ENCODE measurements at places on chromosomes 4 and X. TPM values are rescaled to one million over a fixed set of nuclear protein-coding genes. Genes with fewer than 3 reads are reported as not detected.

DNA sequence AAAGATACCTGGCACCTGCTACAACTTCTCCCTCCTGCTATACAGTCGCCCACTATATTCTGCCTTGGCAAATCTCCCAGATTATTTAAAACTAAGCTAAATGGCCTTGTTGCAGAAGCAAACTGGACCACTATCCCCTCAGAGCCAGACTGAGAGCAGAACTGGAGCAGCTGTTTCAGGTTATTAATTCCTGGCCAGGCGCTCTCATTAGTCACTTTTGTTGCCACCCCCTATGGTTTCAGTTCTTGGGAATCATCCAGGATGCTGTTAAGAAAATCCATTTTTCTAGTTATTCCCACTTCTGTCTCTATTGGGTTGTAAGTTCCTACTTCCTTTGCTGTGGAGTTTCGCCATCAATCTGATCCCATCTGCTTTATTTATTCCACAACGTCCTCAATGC, 30.1 kb downstream of the ADGRA3 start:
- H3K4me3 ChIP-seq: no peak overlapping the region
- no peaks in the 10 kb centered on the region for H3K36me3 ChIP-seq
- no peak for DNase-seq
- H3K4me1 ChIP-seq: no peaks in the 10 kb centered on the region

DNA sequence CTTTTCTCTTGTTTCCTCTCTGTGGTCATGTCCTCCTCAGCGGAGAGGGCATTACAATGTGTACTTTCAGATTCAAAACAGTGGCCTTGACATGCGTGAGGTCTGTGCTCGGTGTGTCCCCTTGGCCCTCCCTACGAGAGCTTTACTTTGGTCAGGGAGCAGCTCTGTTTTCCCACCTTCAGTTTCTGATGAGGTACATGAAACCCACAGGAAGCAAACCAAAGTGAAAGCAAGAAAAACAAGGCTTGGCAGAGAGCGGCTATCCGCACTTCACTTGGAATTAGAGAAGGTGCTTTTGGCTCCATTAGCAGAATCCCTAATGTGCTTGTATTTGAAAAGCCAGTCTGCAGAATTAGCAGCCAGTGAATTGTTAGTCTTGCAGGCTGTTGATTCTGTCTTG, 19.5 kb upstream of the BOD1L1 start:
- DNase-seq: no peak
- H3K27me3 ChIP-seq: no peaks in the 10 kb centered on the region
- no peaks in the 10 kb centered on the region for H3K4me1 ChIP-seq

GRCh38 chr4:168129046-168129772, 36.9 kb downstream of the ANXA10 start:
- no peak overlapping the region for H3K27ac ChIP-seq
- no peak for DNase-seq
- H3K4me3 ChIP-seq: no peak overlapping the region
- H3K27me3 ChIP-seq: no peaks in the 10 kb centered on the region

Gene TMPRSS11B
- total RNA-seq: not detected

- no peak overlapping the region for H3K27ac ChIP-seq
- H3K27me3 ChIP-seq: no peaks in the 10 kb centered on the region
- no peak overlapping the region for H3K4me3 ChIP-seq
- no peak for DNase-seq
- H3K36me3 ChIP-seq: no peaks in the 10 kb centered on the region
Observed at GRCh38 chrX:41475191-41475590, 28.0 kb downstream of the NYX start.

DNA sequence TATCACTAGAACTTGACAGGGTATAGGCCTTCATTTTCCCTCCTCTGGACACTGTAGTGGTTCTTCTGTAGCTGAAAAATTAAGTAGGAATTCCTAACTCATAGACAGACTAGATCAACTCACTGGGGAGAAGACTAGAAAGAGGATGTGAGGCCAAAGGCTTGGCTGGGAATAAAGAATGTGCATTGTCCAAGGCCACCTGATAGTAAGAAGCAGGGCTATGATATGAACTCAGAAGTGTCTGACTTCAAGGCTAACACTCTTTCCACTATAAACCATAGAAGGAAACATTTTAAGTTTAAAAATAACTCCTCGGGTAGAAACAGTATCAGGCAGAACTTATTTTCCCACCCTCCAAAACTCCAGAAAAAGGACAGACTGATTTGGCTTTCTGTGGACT, 346.6 kb downstream of the OPHN1 start:
- DNase-seq: no peak
- no peak overlapping the region for H3K27ac ChIP-seq
- H3K36me3 ChIP-seq: no peaks in the 10 kb centered on the region
- no peaks in the 10 kb centered on the region for H3K4me1 ChIP-seq
- H3K27me3 ChIP-seq: no peaks in the 10 kb centered on the region

- H3K4me3 ChIP-seq: no peak overlapping the region
- peak overlapping the region; percentile 37 for H3K27ac ChIP-seq
- H3K36me3 ChIP-seq: no peaks in the 10 kb centered on the region
- no peaks in the 10 kb centered on the region for H3K4me1 ChIP-seq
- no peaks in the 10 kb centered on the region for H3K27me3 ChIP-seq
Observed at GRCh38 chrX:134368126-134368525, 91.8 kb upstream of the HPRT1 start.

DNA sequence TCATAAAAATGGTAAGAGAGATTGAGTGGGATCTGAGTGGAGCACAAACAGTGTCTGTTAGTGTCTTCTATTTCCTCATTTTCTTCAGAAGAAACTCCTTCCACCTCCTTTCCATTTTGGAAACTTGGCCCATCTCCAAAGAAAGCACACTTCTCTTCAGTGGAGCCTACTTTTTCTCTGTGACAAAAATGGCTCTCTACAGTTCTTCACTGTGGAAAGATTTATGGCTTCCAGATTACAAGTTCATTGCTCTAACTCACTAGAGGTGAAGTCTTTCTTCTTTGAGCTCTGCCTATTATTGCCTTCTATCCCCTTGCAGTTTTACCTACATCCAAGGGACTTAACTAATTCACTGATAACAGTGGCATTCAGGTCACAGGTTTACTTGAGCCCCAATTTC, 325.8 kb downstream of the ANTXR2 start:
- H3K36me3 ChIP-seq: no peaks in the 10 kb centered on the region
- H3K27me3 ChIP-seq: no peaks in the 10 kb centered on the region
- no peak for DNase-seq
- H3K4me1 ChIP-seq: no peaks in the 10 kb centered on the region

Gene DCAF12L2
- total RNA-seq: not detected

Gene PSMD10
- total RNA-seq: 28.7 TPM

DNA sequence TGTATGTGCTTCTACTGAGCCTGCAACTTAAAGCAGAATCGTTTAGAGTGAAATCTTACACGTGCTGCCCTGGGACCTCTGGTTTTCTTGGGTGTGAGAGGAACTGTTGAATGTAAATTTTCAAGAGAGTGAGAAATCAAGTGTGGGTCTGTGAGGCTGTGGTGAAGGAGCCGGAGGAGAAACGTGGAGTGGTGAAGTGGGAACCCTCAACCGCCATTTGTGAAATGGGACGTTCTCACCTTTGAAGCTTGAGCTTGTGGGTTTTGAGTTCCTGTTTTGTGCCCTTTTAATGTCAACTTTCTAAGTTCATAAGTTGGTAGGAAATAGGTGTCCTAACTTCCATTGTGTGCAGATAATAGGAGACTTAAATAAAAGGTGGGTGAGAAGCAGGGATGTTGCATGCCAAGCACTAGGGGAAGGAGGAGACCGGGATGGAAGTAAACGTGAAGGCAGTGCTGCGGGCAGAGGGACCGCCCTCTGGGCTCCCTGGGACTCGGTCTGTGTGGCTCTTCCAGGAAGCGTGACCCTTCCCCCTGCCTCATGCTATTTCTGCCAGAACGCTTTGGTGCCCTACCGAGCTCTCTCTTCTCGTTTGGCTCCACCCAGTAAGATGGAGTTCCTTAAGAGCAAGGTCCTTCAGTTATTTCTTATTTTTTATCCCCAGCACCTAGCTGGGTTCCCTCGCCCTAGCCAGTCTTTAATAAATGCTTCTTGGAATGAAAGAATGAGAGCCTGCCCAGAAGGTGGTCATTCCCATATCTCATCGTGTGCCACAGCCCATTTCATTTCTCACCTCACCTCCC, 56.0 kb downstream of the TMEM131L start:
- H3K4me1 ChIP-seq: peaks cover 99% of the 10 kb centered on the region
- DNase-seq: no peak
- no peak overlapping the region for H3K4me3 ChIP-seq
- no peaks in the 10 kb centered on the region for H3K27me3 ChIP-seq
- peak overlapping the region; percentile 48 for H3K27ac ChIP-seq

Gene CDKL5
- 10.3 TPM for total RNA-seq

Gene GPR82
- 0.93 TPM for total RNA-seq

DNA sequence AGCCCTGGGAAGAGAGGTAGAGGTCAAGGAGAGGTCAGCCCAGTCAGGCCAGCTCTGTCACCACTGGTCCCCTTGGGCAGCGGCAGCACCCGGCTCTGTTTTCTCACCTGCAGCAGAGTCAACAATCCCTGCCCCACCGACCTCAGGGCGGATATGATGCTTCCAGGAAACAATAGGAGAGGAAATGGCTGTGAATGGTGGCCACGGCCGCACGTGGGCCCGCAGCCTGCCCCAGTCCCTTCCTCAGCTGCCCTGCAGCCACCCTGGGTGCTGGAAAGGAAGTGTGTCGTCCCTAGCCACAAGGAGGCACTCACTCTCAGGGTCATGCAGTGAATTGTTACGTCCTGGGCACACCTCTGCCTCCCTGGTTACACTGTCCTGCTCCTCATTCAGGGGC, 92.5 kb upstream of the ENPP6 start:
- H3K27ac ChIP-seq: peak overlapping the region; percentile 65
- H3K36me3 ChIP-seq: no peaks in the 10 kb centered on the region
- no peaks in the 10 kb centered on the region for H3K27me3 ChIP-seq
- no peak overlapping the region for H3K4me3 ChIP-seq
- DNase-seq: peak; percentile 87
- H3K4me1 ChIP-seq: peaks cover 33% of the 10 kb centered on the region

DNA sequence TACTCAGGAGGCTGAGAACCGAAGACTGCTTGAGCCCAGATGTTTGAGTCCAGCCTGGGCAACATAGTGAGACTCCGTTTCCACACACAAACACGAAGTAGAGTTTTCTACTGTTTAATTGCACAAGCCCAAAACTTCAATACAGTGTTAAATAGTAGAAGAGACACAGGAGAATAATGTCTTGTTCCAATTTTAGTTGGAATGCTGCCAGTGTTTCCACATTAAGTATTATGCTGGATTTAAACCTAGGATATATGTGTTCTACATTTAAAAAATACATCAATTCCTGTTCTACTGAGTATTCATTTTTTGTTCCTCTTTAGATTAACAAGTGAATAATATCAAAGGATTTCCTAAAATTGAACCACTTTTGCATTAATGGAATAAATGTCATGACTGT, 91.3 kb downstream of the LCORL start:
- no peak for DNase-seq
- H3K27ac ChIP-seq: no peak overlapping the region
- no peak overlapping the region for H3K4me3 ChIP-seq
- H3K27me3 ChIP-seq: no peaks in the 10 kb centered on the region
- H3K36me3 ChIP-seq: no peaks in the 10 kb centered on the region

DNA sequence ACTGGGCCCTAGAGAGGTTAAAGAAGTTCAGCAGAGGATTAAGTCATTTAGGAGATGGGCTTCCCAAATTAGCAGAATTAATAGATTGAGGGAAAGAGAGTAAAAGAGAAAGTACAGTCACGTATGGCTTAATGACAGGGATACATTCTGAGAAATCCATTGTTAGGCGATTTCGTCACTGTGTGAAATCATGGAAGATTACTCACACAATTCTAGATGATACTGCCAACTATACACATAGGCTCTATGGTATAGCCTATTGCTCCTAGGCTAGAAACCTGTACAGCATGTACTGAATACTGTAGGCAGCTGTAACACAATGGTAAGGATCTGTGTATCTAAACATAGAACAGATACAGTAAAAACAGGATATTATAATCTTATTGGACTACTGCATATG, 180.6 kb downstream of the RNF150 start:
- no peak overlapping the region for H3K4me3 ChIP-seq
- H3K36me3 ChIP-seq: no peaks in the 10 kb centered on the region
- DNase-seq: no peak
- H3K27ac ChIP-seq: no peak overlapping the region
- H3K4me1 ChIP-seq: no peaks in the 10 kb centered on the region

DNA sequence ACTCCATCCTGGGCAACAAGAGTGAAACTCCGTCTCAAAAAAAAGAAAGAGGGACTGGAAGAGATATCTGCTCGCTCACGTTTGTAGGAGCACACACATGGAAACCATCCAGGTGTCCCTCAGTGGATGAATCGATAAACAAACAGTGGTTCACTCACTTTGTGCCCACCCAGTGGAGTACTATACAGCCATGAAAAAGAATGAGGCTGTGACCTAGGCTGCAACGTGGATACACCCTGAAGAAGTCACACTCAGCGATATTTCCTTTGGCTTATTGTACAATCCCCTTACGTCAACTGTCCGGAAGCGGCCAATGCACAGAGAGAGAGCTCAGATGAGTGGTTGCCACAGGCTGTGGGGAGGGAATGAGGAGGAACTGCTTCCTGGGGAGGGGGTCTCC, 82.3 kb upstream of the PPP2R3B start:
- no peaks in the 10 kb centered on the region for H3K27me3 ChIP-seq
- H3K4me3 ChIP-seq: no peak overlapping the region
- no peak overlapping the region for H3K27ac ChIP-seq
- H3K4me1 ChIP-seq: no peaks in the 10 kb centered on the region
- no peak for DNase-seq

Gene HERC5
- 10.5 TPM for total RNA-seq

GRCh38 chr4:167452922-167453430, 218.7 kb upstream of the SPOCK3 start:
- no peak overlapping the region for H3K4me3 ChIP-seq
- H3K27me3 ChIP-seq: no peaks in the 10 kb centered on the region
- H3K36me3 ChIP-seq: no peaks in the 10 kb centered on the region
- no peak overlapping the region for H3K27ac ChIP-seq
- H3K4me1 ChIP-seq: no peaks in the 10 kb centered on the region

Gene FRAS1
- total RNA-seq: 3.0 TPM

- no peak for DNase-seq
- no peaks in the 10 kb centered on the region for H3K4me1 ChIP-seq
- H3K36me3 ChIP-seq: no peaks in the 10 kb centered on the region
- no peak overlapping the region for H3K4me3 ChIP-seq
- H3K27ac ChIP-seq: no peak overlapping the region
Observed at GRCh38 chr4:24630937-24631336, 46.6 kb upstream of the DHX15 start.

DNA sequence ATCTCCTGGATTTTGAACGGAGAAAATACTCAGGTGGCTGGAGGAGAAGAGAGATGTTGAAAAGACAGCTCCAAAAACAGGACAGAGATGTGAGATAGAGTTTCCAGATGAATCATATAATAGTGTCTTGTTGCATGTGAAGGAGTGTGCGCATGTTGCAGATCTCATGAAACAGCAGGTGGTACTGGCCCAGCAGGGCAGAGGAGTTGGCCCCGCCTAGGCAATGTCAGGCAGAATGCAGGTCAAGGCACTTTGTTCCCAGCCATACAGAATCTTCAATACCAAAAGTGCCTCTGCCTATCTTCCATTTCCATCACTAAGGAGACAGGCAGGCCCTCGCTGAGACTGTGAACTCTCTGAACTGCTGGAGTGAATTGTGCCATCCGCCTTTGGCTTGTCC, 63.9 kb upstream of the FAT1 start:
- DNase-seq: no peak
- H3K4me3 ChIP-seq: no peak overlapping the region
- no peak overlapping the region for H3K27ac ChIP-seq
- H3K27me3 ChIP-seq: no peaks in the 10 kb centered on the region
- no peaks in the 10 kb centered on the region for H3K36me3 ChIP-seq
